ENCODE measurements at places on chromosomes 11 and 22.

GRCh38 chr11:75225794-75226193 is 14.8 kb upstream of the TPBGL start:
- no peak for DNase-seq

GRCh38 chr11:5004424-5005274 is 10.0 kb downstream of the OR51L1 start:
- peak; percentile 44 for DNase-seq

- no peak for DNase-seq
Observed at GRCh38 chr11:59076876-59077571, 9.1 kb upstream of the GLYATL1B start.

GRCh38 chr11:7020183-7020917 is at the start of the genes NLRP14 and ZNF214:
NLRP14 (plus strand) TSS chr11:7020479; CDS start chr11:7038587, 18,108 bp downstream.
ZNF214 (minus strand) TSS chr11:7020346; CDS start chr11:7002835, 17,511 bp downstream.
- DNase-seq = peak; percentile 87

DNA sequence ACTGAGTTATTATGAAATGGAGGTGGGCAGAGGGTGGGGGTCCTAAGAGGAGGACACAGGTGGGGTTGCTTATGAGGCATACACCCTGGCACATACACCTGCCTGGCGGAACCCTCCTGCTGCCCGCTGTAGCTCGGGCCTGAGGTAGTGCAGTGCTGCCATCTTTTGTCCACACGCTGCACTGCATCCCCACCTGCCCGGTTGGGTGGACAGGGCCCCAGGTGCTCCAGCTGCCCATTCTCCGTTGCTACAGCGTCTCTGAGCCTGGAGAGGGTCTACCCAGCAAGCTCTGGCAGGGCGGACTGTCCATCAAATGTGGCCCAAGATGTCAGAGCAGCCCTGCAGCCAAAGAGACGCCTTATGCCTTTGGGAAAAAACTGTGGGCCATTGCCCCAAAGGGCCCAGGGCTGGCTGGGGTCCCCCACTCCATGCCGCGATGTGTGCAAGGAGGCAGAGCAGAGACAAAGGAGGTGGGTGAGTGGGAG is 131.2 kb downstream of the BUD13 start:
- no peak for DNase-seq

- DNase-seq = no peak
Observed at GRCh38 chr22:45230026-45230721, 10.5 kb downstream of the KIAA0930 start.
